ENCODE measurements at places on chromosomes 3 and 15. TPM values are rescaled to one million over a fixed set of nuclear protein-coding genes. Genes with fewer than 3 reads are reported as not detected.

DNA sequence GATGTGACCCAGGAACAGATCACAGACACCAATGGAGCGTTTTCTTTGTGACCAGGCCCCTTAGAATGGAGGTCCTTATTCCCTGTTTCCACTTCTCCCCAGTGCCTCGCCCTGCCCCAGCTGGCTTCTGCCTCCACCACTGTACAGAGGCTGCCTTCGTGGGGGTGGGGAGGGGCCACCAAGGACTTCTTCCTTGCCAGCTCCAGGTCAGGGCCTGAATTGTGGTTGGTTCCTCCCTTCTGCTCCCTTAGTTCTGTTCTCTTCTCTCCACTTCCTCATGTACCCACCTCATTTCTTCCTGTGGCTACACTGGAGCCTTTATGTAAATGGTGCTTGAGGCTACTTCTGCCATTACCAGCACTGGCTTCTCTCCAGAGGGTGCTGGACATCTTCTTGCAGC is 16.4 kb downstream of the TGM4 start:
- no peak for DNase-seq

- DNase-seq, result no peak
These were observed 12.6 kb upstream of the GPX1 start for GRCh38 chr3:49370585-49371290.

- DNase-seq, result no peak
These were observed 5.3 kb downstream of the WDR6 start for GRCh38 chr3:49012441-49013017.

GRCh38 chr3:98232489-98232888 is 31.6 kb upstream of the OR5H6 start:
- no peak for DNase-seq

DNA sequence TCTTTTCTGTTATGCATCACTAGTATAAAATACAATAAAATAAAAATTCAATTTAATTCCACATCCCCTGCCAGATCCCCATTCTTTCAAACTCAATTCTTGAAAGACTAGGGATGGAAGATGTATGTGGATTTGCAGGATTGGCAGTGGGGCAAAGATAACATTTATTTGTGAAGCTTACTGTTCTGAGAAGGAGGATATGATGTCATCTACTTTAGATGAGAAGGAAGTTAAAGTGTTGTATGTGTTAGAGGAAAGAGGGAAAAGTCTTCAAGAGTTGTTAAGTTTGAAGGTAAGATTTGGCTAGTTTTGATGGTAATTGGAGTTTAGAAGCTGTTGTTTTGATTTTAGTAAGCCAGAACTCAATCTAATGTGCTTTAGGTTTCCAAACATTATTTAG is 845.1 kb upstream of the NR2F2 start:
- no peak for DNase-seq

DNA sequence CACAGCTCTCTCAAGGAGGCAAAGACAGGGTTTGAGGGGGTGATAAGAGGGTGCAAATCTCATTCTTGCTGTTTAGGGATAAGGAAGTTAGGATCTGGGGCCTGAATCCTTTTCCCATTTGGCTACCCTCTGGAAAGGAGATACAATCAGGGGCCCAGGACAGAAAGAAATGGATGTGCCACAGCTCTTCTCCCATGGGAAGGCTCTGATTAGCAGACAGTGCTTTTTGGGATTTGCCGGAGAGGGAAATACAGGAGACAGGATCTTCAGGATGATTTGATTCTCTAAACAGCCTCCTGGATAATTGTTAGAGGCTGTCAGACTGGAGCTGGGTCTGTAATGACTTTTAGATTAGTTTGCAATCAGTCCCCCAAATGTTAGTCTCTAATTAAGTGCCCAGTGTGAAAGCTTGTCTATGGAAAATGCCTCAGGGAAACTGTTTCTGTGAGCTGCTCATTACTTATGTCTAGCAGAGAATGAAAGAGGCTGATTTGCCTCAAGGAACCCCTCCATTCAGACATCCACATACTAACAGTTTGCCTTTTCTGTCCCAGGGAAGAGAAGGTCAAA is 67.6 kb downstream of the COL6A5 start:
- DNase-seq, result no peak

- DNase-seq, result no peak
These were observed 151.6 kb downstream of the FNDC3B start for GRCh38 chr3:172190980-172191379.

DNA sequence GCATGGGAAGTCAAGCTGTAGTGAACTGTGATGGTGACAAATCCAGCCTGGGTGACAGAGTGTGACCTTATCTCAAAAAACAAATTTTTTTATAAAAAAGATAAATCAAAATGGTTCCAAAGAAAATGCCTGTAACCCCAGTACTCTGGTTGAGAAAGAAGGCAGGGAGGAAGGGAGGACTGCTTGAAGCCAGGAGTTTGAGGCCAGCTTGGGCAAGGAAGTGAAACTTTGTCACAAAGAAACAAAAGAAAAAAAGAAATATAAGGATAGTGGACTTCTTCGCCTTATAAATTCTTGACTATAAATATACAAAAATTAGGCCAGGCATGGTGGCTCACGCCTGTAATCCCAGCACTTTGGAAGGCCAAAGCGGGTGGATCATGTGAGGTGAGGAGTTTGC is 34.1 kb downstream of the SMARCC1 start:
- no peak for DNase-seq

DNA sequence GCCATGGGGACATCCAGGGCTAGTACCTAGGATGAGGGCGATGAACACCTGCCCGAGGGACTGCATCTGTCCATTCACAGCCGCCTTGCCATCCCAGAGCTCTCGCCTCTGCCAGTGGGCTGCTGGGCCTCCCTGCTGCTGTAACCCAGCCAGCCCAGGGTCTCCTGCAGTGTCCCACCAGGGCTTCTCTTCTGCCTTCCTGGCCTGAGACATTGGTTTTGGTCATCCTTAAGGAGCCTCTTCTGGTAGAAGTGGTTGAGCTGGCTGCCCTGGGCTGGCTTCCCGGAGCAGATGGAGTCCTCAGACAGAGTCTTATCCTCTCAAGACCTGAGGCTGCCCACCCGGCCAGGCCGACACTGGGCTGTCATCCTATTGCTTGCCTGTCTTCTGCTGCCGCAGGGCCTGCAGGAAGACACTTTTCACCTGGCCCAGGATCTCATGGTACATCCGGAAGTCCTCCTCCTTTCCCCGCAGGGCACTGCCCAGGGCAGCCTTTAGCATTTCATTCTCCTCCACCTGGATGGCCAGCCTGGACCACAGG is 6.1 kb upstream of the HHATL start:
- no peak for DNase-seq

- peak; percentile 1 for DNase-seq
These were observed 55.0 kb upstream of the SI start for GRCh38 chr3:165133188-165133899.

DNA sequence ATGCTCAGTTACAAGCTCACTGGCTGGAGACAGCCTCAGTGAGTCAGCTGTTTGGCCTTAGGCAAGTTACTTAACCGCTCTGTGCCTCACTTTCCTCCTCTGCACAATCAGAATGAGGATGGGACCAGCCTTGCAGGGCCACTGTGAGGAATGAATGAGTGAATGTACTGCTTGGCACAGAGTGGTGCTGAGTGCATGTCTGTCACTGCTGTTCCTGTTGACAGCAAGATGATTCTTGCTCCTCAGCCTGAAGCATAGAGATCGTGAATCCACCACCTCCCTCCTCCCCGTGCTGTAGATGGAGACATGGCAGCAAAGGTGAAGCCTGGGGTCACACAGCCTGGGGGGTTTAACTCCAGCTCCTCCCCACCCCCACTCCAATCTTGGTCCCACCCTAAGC is 14.6 kb upstream of the GRIP2 start:
- no peak for DNase-seq

- DNase-seq, result no peak
These were observed 61.7 kb upstream of the AKAP13 start for GRCh38 chr15:85318732-85319076.

DNA sequence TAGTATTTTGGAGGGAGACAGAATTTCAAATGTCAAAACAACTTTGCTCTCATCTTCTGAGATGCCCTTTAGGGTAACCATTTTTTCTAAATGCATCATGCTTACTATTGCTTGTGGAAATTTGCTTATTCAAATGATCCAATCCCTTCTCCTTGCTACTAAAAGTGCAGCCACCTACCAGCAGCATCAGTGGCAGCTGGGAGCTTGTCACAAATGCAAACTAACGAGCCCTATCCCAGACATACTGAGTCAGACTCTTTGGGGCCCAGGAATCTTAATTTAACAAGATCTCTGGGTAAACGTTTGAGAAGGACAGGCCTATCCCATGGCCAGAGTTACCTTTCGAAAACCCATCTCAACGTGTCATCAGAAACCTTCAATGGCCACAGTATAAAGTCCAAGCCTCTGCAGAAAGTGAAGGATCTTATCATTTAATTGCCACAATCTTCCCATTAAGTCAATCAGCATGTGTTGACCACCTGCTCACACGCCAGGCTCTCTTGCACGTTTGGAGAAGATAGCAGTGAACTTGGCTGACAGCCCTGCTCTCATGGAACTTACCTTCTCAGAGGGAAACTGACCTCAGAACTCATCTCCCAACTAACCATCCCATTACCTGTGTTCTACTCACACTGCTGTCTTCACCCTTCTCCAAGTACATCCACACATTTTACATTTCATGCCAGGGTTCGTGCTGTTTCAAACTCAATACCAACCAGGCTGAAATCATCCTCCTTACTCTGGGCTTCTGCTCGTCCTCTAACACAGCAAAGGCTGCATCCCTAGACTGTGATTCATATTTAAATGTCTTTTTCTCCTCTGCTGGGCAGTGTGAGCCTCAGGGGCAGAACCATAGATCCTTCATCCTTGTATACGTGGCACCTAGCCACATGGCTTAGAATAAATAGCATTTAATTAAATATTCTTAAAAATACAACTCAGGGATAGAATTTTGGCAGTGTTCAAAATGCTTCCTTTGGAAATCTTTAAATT is 24.8 kb upstream of the VGLL4 start:
- DNase-seq, result peak; percentile 15

GRCh38 chr3:99940350-99940749 is 122.7 kb downstream of the CMSS1 start:
- DNase-seq, result no peak

DNA sequence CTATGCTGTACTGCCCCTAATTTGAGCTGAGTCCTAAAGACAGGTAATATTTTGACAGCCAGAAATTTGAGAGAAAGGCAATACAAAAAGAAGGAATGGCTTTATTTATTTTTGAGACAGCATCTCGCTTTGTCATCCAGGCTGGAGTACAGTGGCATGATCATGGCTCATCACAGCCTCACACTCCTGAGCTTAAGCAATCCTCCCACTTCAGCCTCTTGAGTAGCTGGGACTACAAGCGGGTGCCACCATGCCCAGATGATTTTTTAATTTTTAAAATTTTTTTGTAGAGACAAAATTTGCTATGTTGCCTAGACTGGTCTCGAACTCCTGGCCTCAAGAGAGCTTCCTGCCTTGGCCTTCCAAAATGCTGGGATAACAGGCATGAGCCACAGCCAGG is 77.4 kb upstream of the SLC4A7 start:
- no peak for DNase-seq

GRCh38 chr3:192772240-192772894 is 45.0 kb upstream of the FGF12 start:
- DNase-seq, result peak; percentile 28

DNA sequence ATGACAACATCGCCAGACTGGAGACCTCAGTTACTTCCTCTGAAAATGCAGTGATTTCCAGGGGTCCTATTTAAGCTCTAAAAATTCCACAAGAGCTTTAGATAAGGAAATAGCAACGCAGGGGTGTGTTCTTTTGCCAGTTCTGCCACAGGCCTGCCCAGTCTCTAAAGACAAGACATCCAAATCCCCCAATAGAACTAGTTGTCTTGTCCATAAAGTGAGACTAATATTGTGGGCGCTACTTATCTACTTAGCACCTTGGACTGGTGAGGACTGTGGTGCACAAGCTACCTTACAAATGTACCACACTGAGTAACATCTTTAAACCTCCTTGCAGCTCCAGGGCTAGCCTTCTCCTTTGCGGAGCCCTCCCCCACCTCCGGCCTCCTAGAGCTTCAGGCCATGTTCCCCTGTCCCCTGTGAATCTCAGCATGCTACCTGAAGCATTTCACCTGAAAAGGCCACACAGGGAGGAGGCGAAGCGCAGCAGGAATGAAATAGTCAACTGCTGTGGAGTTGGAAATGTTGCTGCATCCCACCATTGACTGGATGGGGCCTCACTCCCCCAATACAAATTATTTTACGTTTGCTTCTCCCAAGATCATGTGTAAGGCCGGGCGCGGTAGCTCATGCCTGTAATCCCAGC is 9.6 kb upstream of the LRRC2 start:
- no peak for DNase-seq

GRCh38 chr15:93500155-93500554 is 411.1 kb upstream of the RGMA start:
- DNase-seq, result peak; percentile 88

GRCh38 chr3:188817935-188818269 is 353.9 kb upstream of the TPRG1 start:
- DNase-seq, result no peak

GRCh38 chr3:164222197-164222596 is 856.1 kb downstream of the SI start:
- peak; percentile 36 for DNase-seq

DNA sequence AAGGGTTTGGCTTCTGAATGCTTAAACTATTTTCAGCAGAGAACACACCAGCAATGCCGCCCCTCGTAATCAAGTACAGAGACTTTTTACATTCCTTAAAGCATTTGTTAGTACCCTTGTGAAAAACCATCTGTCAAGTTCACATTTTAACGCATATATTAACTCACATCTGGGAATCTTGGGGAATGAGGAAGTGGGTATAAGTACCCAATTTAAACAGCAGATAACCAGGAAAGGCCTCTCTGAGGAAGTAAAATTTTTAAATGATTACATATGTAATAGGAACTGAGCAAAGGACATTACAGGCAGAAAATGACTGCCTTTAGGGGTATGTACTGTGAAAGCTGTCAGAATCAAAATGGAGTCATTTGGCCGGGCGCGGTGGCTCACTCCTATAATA is 12.8 kb upstream of the CFAP44 start:
- no peak for DNase-seq

- DNase-seq, result peak; percentile 69
These were observed 28.6 kb downstream of the GALNT15 start for GRCh38 chr3:16203031-16203430.

DNA sequence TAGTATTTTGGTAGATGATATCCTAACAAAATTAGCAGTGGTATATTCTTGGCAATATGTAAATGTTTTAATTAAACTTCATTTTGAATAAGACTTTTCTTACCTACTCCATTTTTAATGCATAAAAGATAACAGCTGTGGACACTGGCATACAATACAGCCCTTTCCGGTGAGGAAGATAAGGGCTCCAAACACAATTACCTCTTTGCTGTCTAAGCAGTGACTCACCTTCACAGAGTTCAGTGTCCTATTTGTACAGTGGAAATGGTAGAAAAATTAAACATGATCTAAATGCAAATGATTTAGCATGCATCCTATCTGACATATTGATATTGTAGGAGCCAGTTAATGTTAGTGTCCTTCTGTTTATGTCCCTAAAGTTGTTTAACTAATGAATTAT is 969.4 kb downstream of the PLOD2 start:
- no peak for DNase-seq

UROC1 gene
- not detected for total RNA-seq

CSPG5 gene
- 0.40 TPM for total RNA-seq

ROPN1 gene
- not detected for total RNA-seq

LDHAL6B gene
- total RNA-seq, result not detected

ITPKA gene
- 9.7 TPM for total RNA-seq

DNAH12 gene
- 0.25 TPM for total RNA-seq

ACAD11 gene
- total RNA-seq, result 34.6 TPM

FAIM gene
- 35.9 TPM for total RNA-seq

RYR3 gene
- 0.35 TPM for total RNA-seq

HRG gene
- not detected for total RNA-seq

PLXNB1 gene
- total RNA-seq, result 191 TPM

SLC28A2 gene
- not detected for total RNA-seq

TLR9 gene
- not detected for total RNA-seq

MESP1 gene
- total RNA-seq, result 0.69 TPM

ZNF280D gene
- 14.9 TPM for total RNA-seq

TGM4 gene
- total RNA-seq, result 0.35 TPM

CCR9 gene
- not detected for total RNA-seq

Data from renal cortical epithelial cell (primary cell).